GF-D8 (cell line): ENCODE measurements at places on chromosomes 16 and 17.

DNA sequence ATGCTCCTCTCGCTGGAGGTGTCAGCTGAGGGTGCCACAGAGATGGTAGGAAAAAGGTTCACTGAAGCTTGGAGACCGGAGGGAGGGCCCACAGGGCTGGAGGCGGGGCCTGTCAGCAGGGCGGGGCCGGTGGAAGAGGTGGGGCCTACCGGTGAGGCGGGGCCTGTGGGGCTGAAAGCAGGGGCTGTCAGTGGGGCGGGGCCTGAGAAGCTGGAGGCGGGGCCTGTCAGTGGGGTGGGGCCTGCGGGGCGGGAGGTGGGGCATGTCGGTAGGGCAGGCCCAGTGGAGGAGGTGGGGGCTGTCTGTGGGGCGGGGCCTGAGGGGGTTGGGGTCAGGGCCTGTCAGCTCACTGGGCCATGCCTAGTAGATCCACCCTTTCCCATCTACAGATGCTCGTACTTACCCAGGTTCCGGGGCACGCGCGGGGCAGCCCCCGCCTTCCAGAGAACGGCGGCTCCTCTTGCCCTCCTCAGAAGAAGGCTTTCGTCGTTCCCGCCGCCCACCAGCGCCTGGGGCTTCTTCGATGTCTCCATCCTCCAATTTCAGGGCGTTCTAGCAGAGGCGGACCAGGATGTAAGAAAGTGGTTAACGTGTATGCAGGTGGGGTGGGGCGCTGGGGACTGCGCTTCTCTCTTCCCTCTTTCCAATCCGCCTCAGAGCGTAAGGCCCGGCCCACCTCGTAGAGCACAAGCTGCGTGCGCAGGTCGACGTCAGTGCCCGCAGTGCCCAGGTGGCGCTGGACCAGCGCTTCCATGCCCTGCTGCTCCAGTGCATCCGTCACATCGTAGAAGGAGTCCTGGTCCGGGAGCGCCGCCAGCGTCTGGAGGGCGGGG, 9.8 kb downstream of the TMEM208 start:
- DNase-seq, result no peak

DNA sequence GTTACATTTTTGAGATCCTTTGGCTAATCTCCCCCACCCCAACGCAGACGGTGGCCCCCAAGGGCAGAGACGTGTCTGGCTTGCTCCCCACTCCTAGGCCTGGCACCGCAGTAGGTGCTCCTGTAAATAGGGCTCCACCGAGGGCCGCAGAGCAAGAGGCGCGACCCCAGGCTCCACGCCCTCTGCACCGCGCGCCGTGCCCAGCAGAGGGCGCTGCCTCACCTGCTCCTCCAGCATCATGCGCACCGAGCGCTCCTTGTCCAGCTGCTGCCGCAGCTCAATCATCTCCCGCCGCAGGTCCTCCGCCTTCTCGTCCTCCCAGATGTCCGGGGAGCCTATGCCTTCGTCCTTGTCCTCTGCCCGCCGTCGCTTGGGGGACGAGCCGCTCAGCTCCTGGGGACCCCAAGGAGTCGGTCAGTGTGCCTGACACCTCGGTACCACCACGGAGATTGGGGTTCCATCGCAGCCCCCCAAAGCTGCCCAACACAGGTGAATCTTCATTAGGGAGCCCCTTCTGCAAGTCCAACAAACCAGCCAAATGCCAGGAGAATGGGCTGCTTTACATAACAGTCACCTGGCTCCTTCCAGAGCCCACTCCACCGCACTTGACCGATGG, 11.2 kb downstream of the TFAP4 start:
- no peak for DNase-seq

GRCh38 chr17:38322156-38322779, 21.5 kb downstream of the GPR179 start:
- peak; percentile 1 for DNase-seq

DNA sequence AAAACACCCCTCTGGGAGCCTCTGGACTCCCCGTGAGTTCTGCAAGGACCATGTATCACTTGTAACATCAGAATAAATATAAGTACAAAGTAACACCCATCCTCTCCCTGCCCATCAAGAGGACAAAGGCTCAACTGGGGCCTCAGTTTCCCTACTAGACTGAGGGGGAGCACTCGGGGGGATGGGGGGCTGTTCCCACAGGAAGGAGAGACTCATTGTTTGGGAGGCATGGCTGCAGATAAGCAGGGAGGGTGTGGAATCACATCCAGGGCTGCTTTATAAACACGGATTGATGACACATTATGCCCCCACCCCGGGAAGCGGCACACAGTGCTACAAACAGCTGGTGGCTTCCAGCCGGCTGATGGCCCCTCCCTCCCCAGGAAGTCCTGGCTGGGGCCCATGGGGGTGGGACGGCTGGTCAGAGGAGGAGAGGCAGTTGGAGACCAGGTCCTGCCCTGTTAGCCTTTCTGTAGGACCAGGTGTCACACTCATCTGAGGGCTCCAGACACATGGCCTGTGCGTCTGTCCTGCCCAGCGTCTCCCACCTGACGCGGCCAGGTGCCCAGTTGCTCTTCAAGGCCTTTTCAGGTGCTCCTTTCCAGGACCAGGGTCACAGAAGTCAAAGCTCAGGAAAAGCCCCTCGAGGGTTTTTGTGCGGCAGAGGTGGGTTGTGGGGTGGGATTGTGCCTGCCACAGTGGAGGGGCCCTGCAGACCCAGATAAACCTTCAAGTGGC, 1.3 kb upstream of the MPG start:
- DNase-seq, result peak; percentile 61

DNA sequence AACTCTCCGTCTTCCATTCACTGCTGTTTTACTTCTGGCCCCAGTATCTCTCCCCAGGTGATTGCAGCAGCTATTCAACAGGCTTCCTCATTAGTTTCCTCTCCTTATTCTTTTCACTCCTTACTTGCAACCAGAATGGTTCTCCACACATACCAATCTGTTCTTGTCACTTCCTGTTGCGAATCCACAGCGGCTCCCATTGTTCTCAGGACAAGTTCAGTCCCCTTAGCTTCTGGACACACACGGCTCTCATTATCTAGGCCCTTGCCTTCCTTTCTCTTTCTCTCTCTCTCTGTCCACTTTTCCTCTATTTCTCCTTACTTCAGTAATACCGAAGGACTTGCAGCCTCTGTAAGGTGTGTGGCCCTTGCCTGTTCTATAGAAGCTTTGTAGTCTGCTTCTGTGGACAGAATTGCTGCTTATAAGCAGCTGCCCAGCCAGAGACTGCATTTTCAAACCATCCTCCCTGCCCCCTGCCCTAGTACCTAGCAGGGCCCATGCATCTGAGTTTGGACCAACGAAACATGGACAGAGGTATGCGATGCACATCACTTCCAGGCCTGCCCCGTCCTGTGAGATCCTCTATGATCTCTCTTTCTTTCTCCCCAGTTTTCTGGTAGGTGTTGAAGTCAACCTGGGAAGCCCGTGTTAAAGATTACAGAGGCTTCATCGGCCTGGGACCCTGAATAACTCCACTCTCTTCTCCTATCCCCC, 45.7 kb downstream of the VAT1L start:
- no peak for DNase-seq

DNA sequence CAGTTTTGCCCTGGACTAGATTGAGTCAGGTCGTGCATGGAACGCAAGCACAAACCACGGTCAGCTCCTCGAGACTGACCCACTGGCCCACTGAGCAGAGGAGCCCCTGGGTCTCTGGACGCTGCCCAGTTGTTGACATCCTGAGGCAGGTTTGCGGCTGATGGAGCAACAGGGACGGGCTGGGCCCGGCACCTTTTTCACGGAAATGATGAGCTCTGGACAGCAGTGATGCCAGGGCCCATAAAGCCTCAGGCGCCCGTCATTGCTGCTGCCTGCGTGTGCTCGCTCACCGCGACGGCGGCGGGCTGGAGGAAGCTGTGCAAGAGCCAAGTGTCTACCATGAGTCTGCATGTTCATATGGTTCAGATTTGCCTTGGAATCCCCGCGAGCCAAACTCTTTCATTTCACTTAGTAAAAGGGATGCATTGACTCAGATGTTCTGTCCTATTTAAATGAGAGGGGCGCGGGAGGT, 30.8 kb upstream of the CRISPLD2 start:
- DNase-seq, result no peak

DNA sequence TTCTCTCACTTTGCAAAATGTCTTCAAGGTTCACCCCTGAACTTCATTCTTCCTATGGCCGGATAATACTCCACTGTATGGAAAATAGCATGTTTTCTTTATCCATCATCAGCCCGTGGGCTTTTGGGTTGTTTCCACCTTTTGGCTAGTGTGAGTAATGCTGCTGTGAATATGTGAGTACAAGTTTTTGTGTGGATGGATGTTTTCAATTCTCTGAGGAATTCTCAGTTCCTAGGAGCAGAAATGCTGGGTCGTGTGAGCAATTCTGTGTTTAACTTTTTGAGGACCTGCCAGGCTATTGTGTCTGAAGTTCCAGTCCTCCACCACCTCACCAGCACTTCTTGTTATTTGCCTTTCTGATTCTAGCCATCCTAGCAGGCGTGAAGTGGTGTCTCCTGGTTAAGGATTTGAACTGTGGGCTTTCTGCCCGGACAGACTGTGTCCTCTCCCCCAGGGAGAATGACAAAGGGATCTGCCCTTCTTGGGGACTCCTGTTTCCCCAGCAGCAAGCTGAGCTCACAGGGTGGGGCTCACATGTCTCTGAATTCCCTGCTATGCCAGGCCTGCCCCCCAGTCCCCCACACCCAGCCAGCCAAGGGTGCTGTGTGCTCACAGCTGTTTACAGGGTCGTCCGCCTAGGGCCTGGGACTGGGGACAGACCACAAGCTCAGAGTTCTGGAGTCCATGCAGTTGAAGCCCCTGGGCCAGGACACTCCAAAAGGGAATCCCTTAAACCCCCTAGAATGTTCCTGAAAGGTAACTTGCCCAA, 92.2 kb upstream of the CIBAR2 start:
- DNase-seq, result no peak

GRCh38 chr17:5509482-5509881, 23.1 kb downstream of the MIS12 start:
- no peak for DNase-seq

DNA sequence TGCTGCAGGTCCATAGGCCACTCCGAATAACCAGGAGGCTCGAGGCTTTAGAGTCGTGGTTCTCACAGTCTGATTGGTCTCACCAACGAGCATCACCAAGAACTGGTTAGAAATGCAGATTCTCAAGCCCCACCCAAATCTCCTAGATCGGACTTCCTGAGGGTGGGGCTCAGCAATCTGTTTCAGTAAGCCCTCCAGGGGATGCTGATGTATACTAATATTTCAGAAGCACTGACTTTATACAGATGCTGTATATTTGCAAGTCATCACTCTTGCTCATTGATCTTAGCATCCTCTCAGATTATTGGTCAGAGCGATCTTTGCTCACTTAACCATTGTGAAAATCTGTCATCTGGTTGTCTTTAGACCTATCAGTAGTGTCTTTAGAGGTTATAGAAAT, 4.4 kb upstream of the VAC14 start:
- DNase-seq, result no peak

DNA sequence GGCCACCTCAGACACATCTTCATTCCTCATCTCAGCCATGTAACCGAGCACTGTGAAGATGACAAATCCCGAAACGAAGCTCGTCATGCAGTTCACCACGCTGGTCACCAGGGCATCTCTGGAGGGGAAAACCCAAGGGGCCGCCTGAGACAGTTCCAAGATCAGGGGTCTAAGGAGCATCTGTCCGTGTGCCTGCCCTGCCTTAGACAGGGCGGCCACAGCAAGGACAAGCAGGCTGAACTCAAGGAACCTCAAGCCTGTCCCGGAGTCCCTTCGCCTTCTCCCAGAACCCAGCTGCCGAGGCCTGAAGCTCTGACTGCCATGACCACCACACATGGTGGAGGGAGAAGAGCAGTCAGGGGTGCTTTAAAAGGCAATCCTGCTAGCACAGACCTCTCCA, 22.7 kb downstream of the SLC6A4 start:
- no peak for DNase-seq

DNA sequence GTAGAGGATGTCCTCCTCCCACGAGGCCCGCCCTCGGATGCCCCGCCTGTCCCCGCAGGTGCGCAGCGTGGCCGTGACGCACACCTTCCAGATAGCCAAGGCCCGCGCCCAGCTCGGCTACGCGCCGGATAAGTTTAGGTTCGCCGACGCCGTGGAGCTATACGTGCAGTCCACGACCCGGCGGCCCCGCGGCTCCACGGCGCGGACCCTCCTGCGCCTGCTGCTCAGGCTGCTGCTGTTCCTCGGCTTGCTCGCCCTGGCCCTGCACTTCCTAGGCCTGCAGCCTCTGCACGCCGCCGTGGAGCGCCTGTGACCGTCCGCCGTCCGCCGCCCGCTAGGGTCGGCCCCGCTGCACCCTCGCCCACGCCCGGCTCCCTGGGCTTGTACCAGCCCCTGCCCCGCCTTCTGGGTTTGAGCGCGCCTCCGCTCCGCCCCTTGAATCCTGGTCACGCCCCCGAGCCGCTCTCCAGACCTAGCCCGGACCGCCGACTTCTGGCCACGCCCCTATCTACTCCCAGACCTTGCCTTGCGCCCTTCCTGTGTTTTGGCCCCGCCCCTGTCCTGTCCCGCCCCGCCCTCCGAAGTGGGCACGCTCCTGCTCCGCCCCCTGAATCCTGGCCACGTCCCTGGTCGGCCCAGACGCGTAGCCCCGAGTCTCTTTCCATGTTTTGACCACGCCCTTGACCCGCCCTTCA, 15.8 kb upstream of the EEF2K start:
- no peak for DNase-seq

DNA sequence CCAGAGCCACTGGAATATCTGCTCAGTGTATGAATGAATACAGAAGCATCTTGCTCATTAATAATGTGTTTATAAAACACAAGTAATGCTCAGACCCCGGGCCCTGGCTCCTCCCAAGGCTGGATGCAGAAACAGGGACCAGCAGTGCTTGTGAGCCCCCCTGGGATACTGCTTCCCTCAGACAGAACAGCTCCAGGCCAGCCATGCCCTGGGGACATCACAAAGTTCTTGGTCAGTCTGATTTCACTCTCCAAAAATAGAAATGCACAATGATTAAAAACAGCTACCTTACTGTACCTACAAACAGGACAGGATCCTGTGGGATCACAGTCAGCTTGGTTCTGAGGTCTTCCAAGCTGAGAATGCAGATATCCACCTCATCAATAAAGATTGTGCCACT, 68.2 kb downstream of the ABCC12 start:
- DNase-seq, result no peak

GRCh38 chr17:35981246-35981645, at the start of gene CCL16:
CCL16 (minus strand) TSS chr17:35981497; CDS start chr17:35981420, 77 bp downstream.
- DNase-seq, result no peak

DNA sequence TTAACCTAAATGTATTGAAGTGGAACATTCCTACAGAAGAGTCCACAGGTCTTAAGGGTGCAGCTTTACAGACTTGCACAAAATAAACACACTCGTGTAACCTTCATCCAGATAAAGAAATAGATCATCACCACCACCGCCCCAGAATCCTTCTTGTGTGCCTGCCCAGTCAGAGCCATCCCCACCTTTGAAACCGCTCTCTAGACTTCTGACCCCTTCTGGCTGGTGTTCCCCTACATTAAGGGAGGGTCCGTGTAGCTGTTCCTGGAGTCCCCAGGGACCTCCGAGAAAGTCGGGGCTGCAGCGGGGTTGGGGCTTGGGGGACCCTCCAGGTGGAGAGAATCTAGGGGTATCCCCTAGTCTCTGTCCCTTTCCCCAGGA, 9.4 kb downstream of the TBX4 start:
- no peak for DNase-seq
